ENCODE measurements at places on chromosomes 2 and 18.

DNA sequence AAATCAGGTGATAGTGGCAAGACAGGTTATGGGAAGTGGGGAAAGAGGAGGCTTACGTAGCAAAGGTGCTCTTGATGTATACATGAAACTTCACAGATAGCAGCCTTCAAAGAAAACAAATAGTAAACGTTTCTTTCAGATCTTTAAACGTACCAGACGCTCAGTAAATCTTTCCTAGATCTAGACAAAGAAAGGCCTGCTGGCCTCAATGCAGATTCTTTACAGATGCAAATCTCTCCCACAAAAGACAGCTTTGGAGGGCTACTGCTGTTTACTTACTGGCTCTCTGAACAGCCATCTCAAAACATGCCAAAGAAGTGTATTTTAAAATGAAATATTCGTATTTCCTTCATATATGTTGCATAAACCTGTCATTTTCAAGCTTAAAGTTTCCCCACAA is 1279.9 kb upstream of the NRXN1 start:
- no peak for DNase-seq

- DNase-seq = no peak
Measured at GRCh38 chr2:233047206-233047605, 12.9 kb upstream of the INPP5D start.

DNA sequence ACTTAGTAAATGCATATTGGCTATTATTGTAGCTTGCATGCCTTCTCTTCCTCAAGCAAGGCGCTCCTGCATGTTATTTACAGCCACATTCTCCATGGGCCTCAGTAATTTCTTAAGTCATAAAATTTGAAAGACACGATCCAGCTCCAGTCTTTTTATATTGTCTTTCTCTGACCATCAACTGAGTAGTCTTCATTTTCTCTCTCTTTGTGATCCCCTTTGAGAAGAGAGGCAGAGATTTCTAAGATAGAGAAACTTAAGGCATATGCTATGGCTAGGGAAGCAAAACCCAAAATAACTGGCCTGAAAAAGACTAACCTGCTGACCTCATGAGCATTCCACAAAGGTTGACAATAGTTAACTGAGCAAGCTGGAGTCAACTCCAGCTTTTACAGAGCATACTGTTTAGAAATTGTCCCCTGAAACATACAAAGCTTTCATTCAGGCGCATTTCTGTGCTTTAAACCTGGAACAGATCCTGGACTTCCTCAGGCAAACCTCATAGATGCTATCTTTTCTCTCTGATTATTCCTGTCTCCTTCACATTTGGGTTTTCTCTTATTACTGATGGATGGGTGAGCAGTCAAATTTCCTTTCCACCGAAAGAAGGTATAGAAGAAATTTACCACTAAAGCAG is 4.6 kb downstream of the DPP4 start:
- DNase-seq = no peak

DNA sequence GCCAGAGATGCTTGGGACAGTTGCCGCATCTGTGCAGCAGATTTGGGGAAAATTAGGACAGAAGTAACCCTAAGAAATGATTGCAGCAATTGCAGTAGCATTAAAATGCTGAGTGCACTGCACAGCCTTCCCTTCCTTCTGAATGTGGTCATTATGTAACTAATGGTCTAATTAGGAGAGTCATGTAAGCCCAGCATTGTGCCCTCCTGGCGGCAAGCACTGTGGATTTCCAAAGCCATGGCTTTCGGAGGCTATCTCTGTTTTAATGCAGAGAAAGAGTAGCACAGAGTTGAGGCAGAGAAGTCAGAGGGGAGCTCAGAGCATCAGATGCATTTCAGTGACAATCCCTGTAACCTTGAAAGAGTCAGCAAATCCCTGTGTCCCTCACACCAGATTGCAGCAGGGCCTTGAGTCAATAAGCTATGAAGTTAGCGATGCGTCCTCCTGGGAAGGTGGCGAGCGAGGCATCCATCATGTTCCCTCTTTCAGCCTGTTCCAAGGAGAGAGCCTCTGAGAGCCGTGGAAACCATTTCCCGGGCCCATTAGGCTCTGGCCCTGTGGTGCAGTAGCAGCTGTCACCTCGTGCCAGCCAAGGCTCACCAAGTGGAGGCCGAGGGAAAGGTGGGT is 307.2 kb downstream of the FBXO15 start:
- no peak for DNase-seq

GRCh38 chr2:105113616-105114291 is 75.9 kb downstream of the MRPS9 start:
- DNase-seq = no peak

- no peak for DNase-seq
Measured at GRCh38 chr2:197286805-197287595, 23.6 kb downstream of the ANKRD44 start.

Measured in activated CD8-positive, alpha-beta memory T cell treated with anti-CD3 and anti-CD28 coated beads for 4 hours (primary cell).